ENCODE measurements at places on chromosomes 2 and 18.

DNA sequence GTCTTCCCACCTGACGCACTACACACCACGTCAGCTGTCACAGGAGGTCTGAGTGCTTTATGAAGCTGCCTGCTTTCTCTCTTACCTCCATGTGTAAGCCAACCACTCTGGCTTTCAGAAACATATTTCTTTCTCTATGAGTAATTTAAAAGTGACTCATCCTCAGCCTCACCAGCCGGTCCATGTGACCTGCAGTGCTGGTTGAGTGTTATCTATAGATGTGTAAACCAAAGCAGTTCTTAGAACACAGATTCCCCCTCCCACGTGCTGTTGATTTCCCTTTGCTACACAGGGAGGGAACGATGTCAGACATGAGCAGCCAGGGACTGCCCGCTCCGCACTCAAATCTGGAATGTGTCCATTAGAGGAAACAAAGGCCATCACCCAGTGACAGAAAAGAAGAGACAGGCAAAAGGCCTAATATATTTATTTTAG, 157.8 kb downstream of the BCL2 start:
- peak; percentile 29 for DNase-seq

GRCh38 chr2:163407296-163407695, 328.5 kb downstream of the FIGN start:
- no peak for DNase-seq

- no peak for DNase-seq
Measured at GRCh38 chr2:173941567-173941966, 23.6 kb downstream of the SP3 start.

GRCh38 chr2:198639580-198639979, 818.2 kb downstream of the SATB2 start:
- DNase-seq: no peak

GRCh38 chr18:22713511-22713910, 219.6 kb upstream of the RBBP8 start:
- no peak for DNase-seq

GRCh38 chr2:113218283-113219091, 44.7 kb downstream of the PSD4 start:
- DNase-seq: peak; percentile 93

- DNase-seq: no peak
Measured at GRCh38 chr2:20584045-20584398, 66.9 kb downstream of the HS1BP3 start.

- DNase-seq: peak; percentile 64
Measured at GRCh38 chr2:47031909-47032668, 116.5 kb upstream of the MCFD2 start.

Data from Caco-2 (cell line).